ENCODE measurements at places on chromosomes 12 and 14.

DNA sequence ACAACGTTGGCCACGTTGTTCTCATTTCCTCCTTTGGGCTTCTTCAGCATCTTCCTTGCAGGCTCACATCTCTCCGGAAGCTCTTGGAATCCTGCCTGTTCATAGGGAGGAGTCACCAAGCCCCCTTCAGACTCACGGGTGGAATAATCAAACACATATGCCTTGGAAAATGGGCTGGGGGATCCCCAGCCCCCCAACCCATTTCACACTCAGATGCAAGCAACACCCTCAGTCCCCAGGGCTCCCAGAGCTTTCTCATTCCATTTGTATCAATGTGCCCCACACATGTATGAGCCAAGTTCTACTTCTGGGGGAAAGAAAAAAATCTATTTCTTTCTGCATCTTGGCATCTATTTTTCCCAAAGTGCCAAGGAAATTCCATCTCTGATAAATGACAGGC is 33.1 kb downstream of the WSCD2 start:
- no peak for DNase-seq

DNA sequence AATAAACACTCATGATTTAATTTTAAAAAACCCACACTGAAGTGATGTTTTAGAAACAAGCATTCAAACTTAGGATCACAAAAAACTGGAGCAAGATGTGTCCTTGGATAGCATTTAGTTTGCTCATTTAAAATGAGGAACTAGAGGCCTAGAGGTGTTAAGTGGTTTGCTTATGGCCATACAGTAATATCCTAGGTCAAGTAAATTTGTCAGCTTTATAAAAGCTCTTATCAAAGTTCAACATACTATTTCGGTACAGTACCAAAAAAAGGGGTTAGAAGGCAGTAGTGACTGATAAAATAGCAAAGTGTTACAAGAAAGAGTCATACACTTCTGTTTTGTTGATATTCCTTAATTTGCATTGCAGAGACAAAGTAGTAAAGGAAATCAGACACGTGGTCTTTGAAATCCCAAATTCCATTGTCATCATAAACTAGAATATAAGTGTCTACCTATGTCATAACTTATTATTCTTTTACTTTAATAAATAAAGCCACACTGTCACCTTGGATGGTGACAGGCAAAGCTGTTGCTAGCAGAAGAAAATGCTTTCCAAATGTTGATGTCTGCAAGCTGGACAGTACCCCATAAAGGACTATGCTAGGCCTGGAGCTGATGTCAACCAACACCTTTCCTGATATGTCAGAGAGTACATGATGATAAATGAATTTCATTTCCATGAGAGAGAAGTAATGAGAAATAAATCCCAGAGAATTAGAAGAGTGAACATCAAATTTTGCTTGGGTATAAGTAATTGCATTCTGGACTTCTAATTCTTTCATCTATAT is 17.6 kb upstream of the SRP54 start:
- no peak for DNase-seq

- DNase-seq: no peak
These were observed 129.7 kb upstream of the FUT8 start for GRCh38 chr14:65282896-65283253.

DNA sequence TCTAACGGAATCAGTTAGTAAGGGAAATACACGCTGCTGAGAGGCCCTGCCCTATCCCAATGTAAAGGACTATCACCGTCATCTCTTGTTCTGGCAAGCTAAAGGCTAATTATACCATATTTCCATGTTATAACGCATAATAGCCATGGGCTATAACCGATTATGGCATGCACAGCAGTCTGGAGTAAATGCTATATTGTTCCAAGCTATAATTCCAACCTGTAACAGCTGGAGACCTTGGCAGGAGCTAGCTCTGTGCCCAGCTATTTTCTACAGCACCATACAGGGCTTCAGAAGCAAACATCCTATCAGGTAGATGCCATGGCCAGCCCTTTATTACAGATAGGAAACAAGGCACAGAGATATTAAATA is 26.3 kb downstream of the SYNE3 start:
- DNase-seq: no peak

DNA sequence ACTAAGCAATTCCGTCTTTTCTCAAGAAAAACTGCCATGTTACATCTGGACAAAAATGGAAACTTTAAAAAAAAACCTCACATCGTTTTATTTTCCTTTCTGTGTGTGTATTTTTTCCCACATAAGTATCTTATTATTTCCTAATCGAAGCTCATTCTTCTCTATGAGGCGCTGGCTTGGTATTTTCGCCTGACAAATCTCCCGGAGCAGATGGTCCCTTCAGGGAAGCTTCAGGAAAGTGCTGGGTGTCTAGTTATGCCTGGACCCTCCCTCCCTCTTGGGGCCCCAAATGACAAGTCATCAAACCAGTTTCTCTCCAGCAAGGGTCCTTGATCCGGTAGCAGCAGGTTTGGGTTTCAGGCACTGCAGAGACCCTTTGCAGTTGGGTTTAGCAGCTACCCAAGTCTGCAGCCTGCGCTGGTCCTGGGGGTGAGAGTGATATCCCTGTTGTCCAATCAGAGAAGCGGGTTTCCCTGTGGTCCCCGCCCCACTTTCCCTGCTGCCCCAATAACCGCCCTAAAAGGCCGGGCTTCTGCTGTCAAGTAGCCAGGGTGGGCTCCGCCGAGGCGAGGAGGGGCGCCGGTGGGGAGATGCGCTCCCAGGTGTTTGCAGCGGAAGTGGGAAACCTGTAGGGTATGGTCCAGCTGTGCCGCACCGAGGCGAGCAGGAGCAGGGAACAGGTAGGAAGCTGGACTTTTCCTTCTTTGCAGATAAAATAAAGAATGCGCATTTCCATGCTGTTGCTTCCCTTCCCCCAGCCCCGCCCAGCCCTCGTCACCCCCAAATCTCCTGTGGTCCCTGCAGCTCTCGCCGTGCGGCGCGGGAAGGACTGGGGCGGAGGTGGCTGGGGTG is at the start of gene CNTN1:
Gene CNTN1 (plus strand): TSS at position 527 of the 852 bp plus-strand sequence.
- DNase-seq: peak; percentile 87

DNA sequence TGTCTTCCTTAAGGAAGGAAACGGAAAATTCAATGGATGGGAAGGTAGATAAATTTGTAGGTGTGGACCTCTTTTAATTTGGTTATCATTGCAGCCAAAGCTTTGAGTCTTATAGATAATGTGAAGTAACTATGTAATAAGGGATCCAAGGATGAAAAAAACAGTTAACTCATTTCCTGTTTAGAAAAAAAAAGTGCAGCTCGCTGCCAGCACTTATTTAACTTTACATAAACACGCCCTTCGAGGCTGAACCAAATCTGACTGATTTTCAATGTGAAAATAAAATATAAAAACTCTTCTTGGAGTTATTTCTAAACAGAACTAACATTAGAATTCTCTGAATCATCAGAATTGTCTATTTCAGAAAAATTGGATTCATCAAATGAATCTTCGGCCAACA is 7.0 kb downstream of the NUBPL start:
- DNase-seq: no peak

- DNase-seq: no peak
These were observed 42.8 kb downstream of the PRMT8 start for GRCh38 chr12:3533703-3534386.

GRCh38 chr12:106066051-106066705 is 72.6 kb downstream of the NUAK1 start:
- DNase-seq: no peak

GRCh38 chr14:55665067-55665675 is 85.2 kb downstream of the KTN1 start:
- DNase-seq: no peak

DNA sequence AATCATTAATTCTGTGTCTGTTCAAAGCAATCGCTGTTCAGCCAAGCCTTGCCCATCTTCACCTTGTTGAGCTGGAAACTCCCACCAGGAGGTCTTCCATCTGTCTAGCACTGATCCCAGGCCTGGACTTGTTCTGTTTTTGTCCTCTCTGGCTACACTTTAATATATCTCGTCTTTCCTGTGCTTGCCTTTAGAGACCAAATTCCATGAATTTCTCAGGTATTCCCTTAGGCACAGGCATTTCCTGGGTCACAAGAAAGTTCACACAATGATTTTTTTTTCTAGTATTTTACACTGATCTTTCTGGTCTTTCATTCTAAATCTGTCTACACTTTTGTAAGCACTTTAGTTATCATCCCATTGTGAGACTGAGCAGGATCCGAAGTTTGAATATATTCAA is 116.4 kb upstream of the CCND2 start:
- no peak for DNase-seq

- no peak for DNase-seq
These were observed 3.1 kb downstream of the TMBIM6 start for GRCh38 chr12:49744363-49744885.

DNA sequence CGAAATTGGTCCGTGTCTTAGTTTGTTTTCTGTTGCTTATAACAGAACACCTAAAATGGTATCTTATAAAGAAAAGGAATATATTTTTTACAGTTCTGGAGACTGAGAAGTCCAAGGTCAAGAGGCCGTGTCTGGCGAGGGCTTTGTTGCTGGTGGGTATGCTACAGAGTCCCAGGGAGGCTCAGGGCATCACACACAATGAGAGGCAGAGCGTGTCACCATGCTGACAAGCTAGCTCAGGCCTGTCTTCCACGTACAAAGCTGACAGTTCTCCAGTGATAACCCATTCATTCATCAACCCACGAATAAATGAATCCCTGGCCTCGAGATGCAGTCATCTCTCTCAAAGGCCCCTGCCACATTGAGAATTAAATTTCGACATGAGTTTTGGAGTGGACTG is 56.7 kb upstream of the AEBP2 start:
- no peak for DNase-seq

GRCh38 chr12:99605-100004 is 33.0 kb downstream of the IQSEC3 start:
- DNase-seq: peak; percentile 40

DNA sequence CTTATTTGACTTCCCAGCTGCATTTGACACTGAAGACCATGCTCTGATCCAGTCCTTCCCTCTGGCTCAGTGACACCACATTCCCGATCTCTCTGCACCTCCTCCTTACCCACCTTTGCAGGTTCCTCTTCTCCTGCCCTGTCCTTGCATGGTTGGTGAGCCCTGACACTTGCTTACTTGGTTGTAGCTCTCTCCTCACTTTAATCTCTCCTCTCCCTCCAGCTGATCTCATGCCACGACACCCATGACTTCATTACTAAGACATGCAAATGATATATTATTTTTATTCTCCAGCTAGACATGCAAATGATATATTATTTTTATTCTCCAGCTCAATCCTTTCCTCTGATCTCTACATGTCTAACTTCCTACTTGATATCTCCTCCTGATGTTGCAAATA is at the start of gene SERPINA9:
Gene SERPINA9 (minus strand): TSS at position 175 of the 400 bp plus-strand sequence. CDS start 6,357 bp downstream, outside the sequence.
- no peak for DNase-seq

DNA sequence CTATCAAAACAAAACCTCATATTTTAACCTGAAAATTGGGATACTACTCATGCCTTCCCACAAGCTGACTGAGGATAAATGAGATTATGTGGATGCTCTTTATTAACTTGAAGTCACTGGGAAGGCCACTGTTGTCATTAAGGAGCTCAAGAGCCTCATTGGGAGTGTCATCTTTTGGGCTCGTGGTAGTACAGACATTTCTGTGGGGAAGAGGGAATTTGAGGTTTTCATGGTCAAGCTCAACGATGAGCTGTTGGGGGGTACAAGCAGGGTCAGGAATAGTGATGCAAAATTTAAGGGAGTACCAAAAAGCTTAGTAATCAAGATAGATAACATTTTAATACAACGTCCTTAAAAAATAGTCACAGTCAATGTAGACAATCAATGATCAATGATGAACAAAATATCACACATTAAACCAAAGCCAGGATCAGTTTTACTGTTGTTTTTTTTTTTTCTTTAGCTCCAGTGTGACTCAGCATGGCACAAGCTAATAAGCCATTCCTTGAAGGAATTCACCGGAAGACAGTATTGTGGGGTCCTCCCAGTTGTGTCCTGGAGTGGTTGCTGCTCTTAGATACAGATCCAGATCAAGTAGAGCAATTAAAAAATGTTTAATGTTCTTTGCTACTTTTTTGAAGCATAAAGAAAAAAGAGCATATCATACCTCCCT is 130.9 kb downstream of the C12orf75 start:
- DNase-seq: no peak

- peak; percentile 91 for DNase-seq
These were observed 1.3 kb upstream of the NCOR2 start for GRCh38 chr12:124568431-124569374.

DNA sequence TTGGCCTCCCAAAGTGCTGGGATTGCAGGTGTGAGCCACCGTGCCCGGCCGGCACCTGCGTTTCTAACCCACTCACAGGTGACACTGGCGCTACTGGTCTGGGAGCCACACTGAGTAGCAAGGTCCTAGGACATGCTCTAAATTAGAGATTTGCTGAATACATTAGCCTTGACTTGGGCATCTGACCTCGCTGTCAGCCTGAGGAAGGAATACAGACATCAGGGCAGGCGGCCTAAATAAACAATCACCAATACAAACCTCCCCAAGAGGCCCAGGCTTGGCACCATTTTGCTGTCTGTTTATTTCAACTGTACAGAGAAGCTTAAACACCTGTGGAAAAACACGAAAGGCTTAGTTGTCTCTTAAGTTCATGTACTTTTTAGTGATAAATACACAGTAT is 27.5 kb downstream of the P2RX4 start:
- no peak for DNase-seq

GRCh38 chr14:65433157-65433556 is 20.6 kb downstream of the FUT8 start:
- no peak for DNase-seq

GRCh38 chr12:53975064-53975471 is 314 bp upstream of the HOTAIR start:
- no peak for DNase-seq

- no peak for DNase-seq
These were observed 85.4 kb upstream of the HIF1A start for GRCh38 chr14:61609884-61610283.

DNA sequence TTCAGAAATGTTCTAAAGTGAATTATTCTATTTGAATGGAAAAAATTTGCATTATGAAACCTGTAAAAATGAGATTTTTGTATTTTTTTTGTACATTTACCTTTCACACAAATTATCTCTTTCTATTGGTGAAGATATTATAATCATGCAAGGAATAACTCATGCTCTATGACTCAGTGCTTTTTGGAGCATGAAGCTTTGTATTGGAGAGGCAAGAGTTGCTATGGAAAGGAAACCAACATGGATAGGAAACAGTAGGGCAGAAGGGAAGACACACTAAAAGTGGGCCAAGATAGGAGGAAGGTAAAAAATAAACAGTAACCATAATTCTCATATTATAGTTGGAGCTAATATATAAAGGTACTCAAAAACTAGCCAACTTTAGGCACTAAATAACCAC is 79.0 kb downstream of the PLCZ1 start:
- no peak for DNase-seq

DNA sequence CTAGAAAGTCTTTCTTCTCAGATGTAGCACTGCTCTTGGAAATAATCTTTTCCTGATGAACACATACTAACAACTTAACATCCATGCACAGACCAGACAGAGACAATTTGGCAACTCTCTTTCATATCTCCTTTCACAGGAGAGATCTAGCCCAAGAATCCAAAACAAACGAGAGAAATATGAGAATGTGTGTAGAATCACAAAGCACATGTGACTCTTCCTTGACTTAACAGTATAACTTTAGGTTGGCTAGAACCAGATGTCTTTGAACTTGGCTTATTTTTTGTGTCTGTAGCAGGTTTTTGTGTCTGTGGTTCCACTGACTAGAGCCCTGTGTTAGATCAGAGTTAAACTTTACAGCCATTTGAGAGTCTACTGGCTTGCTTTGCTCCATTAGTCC is 114.2 kb downstream of the STXBP6 start:
- DNase-seq: no peak
